ENCODE measurements at places on chromosomes 2 and 18. TPM values are rescaled to one million over a fixed set of nuclear protein-coding genes. Genes with fewer than 3 reads are reported as not detected.
A peak's percentile ranks its signal among the peaks of the same experiment; 100 is the strongest.

Gene POTEC
- total RNA-seq, result not detected

Gene TIMM21
- 24.9 TPM for total RNA-seq

Gene OR6B2
- not detected for total RNA-seq

Gene NIF3L1
- 17.8 TPM for total RNA-seq

Gene NGEF
- total RNA-seq, result 0.16 TPM

Gene ZFP36L2
- total RNA-seq, result 49.5 TPM

Gene CREG2
- total RNA-seq, result 0.11 TPM

Gene SUMO1
- total RNA-seq, result 141 TPM

Gene ABCG8
- total RNA-seq, result not detected

DNA sequence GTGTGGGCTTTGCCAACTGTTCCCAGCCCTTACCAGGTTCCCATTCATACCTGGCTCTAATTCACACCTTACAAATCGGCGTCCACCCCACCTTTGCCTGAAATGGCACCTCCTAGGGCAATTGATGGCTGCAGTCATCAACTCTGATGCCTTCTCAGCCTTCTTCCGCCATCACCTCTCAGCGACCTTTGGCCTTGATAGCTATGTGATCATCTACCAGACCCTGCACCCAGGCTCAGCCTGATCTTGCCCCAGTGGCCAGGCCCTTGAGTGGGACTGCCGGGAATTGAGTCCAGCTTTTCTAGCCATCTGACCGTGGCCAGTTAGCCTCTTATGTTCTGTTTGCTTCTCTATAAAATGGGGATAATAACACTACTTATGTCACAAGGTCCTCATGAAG, 32.5 kb downstream of the PSD4 start:
- no peak for DNase-seq

GRCh38 chr2:217047209-217047608, 187.3 kb upstream of the TNP1 start:
- no peak for DNase-seq

DNA sequence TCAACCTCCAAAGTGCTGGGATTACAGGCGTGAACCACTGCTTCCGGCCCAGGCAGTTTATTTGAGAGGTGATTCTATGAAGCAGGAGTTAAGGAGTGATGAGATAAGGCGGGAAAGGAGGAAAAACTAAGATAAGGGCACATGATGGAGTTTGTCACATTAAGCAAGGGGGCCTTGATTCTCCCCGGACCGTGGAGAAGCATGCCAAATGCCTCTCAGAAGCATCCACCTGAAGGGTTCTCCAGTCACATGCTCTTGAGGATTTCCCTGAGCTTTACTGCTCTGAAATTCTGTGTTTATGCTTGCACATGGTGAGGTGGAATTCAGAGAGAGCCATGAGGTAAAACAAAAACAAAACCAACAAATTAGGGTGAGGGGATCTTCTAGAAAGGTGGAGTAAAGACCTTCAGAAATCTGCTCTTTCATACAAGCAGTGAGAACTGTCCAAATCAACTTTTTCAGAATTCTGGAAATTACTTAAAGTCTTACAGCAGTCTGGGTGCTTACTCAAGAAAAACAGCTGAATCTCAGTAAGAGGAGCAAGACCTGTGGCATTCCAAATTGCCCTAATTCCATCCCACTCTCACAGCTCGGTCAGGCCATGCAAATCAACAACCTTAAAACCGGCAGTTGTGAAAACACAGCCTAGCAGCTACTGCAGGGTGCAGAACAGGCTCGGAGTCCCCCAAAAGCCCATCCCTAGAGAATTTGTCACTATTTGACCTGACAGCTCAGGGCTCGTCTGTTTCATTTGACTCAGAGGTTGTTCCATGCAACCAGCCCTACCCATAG, 69.1 kb upstream of the CTLA4 start:
- no peak for DNase-seq

- peak; percentile 20 for DNase-seq
These were observed 15.5 kb downstream of the FBXO11 start for GRCh38 chr2:47890711-47891368.

GRCh38 chr2:200300638-200301314, 5.7 kb upstream of the SPATS2L start:
- peak; percentile 82 for DNase-seq

- DNase-seq, result peak; percentile 90
These were observed 67.2 kb downstream of the MBP start for GRCh38 chr18:77065221-77065981.

- DNase-seq, result peak; percentile 99
These were observed 253.3 kb upstream of the OSR1 start for GRCh38 chr2:19611491-19612332.

DNA sequence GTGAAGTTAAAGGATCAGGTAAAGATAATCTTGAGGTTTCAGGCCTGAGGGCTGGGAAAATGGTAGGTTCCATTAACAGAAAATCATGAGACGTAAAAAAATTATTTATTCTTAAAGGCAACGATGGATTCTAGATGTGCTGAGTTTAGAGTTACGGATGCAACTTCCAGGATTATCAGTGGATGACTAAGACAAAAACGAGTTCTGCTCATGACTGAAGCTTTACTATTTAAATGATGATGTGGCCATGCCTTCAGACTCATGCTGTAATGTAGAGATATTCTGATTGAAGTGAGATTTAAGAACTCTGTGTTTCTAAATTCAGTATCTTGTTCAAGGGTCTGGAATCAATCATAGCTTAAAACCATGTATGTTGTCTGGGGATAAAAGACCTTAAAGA, 5.0 kb downstream of the TMEM237 start:
- no peak for DNase-seq

- DNase-seq, result no peak
These were observed 63.8 kb downstream of the HAUS1 start for GRCh38 chr18:46167971-46168370.

DNA sequence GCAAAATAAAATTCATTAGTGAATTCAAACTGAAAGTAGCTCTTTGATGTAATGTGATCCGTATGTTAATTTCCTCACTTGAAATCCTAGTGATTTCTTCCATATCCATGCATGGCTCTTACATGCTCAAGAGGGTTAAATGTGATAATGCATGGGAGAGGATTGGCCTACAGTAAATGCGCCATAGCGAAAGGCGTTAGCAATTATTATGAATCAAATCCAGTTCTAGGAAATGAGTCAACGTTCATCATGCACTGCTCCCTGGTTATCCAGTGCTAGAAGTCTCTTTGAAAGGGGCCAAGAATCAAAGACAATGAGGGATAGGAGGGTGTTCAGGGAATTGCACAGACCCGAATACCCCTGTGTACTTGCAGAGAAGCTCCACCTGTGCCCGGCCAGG, 101.4 kb upstream of the RASGRP3 start:
- DNase-seq, result peak; percentile 62

- no peak for DNase-seq
These were observed 31.7 kb downstream of the EN1 start for GRCh38 chr2:118815731-118816130.

Measured in astrocyte (in vitro differentiated cells and primary cell).